Foreskin keratinocyte (primary cell): ENCODE measurements at places on chromosomes 4 and X.
A peak's percentile ranks its signal among the peaks of the same experiment; 100 is the strongest.

DNA sequence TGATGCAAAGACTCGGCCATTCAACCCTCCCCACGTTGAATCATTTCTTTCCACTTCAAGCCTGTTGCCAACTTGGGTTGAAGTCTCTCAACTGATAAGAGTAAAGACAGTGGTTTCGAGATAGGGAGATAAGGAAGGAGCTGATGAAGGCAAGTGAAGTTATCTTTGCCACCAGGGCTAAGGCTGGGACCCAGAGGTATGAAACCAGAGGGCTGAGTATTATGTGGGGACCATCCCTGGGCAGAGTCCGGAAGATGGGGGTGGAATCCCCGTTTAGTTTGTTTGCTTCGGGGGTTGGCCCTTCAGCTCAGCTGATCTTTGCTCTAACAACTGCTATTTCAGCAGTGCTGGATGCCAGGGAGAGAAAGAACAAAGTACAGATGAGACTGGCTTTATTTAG is 2.3 kb upstream of the XPNPEP2 start:
- DNase-seq: no peak

DNA sequence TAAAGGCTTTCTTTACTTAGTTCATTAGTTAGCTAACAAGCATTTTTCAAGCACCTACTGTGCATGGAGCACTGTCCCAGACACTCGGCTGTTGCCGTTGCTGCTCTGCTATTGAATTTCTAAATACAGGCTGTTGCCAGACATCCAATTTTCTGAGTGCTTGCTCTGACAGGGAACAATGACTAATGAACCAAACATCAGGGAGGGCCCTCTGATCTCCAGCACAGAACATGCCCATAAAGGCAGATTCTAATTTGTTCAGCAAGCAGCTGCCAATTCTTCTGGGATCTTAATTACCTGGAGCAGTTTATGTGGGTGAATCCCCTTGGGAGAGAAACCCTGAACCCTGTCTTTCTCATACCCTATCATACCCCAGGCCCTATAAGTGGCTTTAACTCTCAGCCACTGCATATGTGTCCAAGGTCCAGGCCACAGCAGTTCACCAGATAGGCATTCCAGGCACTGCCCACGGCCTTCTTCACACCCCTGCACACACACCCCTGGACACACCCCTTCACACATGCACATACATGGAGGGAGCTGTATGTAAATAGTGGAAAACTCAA is 27.9 kb downstream of the TSC22D3 start:
- peak; percentile 78 for DNase-seq

GRCh38 chrX:136065044-136065671 is 79.9 kb downstream of the SLC9A6 start:
- DNase-seq: no peak

GRCh38 chr4:5478697-5479096 is 229.7 kb downstream of the EVC2 start:
- DNase-seq: no peak

DNA sequence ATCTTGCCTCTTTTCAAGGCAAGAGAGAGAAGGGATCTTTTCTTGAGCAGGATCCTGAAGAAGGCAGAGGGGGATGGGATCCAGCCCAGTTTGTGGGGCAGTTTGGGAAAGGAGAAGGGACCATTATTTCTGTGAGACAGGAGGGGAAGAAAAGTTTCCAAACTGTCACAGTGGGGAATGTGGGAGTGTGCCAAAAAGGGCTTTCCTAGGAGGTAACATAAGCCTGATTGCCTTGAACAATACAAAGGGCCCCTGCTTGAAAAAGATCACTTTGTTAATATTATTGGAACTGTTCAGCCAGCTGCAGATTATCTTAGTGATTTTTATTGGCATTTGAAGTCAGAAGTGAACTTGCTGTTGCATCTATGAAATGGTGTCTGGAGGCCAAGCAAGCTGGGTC is 55.2 kb downstream of the MTM1 start:
- DNase-seq: no peak

- no peak for DNase-seq
These were observed 61.6 kb upstream of the TMEM33 start for GRCh38 chr4:41873380-41874295.

DNA sequence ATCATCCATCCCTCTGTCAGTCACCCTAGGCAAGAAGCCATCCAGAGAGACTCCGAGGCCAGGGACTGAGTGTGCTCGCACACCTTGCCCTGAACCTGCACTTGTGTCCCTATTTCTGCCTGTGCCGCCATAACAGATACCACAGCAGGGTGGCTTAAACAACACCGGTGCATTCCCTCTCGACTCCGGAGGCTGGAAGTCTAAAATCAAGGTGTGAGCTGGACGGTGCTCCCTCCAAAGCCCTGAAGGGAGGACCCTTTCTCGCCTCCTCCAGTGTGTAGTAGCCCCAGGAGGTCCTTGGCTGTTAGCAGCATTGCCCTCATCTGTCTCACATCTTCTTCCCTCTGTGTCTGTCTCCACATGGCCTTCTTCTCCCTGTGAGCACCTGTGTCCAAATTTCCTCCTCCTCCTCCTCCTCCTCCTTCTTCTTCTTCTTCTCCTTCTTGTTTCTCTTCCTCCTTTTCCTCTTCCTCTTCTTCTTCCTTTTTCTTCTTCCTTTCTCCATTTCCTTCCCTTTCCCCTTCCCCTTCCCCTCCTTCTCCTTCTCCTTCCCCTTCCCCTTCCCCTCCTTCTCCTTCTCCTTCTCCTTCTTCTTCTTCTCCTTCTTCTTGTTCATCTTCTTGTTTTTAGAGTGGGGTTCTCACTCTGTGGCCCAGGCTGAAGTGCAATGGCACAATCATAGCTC is 98.1 kb upstream of the ENPP6 start:
- DNase-seq: no peak

DNA sequence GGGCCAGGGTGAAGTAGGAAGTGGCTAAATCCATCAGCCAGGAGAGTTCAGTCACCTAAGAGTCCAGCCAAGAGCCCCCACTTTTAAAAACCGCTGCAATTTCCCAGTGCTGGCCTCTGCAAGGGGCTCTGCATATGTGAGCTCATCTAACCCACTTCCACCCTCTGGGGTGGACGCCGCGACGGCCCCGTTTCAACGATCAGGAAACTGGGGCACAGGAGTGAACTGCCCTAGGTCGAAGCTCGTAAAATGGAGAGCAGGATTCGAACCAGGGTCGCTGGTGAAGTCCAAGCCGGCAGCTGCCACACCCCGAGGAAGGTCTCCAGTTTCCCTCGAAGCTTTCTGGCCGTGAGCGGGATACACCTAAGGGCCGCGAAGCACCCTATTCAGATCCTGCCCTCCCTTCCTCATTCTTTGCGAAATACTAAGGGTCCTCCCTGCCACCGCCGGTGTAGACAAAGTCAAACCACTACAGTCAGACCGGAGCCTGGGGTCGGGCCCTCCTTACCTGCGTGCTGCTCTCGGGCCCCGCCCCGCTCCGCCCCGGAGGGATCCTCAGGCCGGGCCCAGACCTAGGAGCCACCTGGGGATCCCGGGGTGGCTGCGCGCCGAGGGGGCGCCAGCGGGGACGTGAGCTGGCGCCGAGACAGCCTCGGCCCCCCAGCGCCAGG is 446 bp downstream of the EVC2 start:
- DNase-seq: peak; percentile 51

DNA sequence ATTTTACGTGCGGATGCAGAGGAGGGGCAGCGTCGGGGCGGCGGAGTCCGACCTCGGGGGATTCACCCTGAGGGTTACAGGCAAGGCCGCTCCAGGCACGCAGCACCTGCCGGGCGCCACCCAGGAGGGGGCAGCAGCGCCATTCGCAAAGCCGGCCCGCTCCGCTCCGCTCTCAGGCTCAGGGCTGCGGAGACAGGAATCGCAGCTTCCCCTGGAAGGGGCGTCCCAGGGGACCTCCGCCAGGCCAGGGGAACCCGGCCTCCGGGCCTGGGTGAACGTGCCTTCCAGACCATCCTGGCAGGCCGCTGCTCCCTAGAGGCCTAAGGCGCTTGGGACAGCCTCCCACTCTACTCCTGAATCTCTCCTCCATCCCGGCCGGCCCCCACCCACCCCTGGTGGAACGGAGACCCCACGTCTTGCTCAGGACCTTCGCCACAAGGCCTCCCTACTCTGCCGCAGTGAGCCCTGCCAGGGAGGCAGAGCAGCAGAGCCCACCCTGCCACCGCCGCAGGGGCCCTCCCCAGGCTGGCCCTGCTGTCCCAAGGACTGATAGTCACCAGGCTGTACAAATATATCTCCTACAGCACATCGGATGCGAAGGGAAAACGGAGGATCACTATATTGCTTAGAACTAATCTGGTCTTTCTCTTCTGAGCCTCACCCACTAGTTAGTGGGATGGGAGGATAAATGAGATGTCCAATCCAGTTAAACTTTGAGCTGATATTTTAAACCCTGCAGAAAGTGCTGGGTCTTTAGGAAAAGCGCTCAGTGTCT is 115.0 kb downstream of the SMIM20 start:
- no peak for DNase-seq

DNA sequence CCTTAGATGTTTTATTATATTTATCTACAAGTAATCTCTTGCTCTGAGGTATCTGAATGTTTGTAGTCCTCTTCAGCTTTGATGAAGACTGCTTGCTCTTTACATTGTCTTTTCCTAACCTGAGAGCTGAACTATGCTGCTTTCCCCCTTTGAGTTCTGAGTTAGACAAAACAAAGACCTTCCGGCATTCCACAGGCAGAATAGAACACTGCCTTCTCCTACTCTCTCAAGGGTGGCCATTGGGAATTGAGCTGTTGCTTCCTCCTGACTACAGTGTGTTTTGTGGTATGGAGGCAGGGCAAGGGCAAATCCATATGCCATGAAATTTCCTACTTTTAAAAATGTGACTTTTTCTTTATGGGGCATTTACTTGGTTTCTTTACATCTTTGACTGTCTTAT is 841.0 kb downstream of the FAM133A start:
- no peak for DNase-seq

DNA sequence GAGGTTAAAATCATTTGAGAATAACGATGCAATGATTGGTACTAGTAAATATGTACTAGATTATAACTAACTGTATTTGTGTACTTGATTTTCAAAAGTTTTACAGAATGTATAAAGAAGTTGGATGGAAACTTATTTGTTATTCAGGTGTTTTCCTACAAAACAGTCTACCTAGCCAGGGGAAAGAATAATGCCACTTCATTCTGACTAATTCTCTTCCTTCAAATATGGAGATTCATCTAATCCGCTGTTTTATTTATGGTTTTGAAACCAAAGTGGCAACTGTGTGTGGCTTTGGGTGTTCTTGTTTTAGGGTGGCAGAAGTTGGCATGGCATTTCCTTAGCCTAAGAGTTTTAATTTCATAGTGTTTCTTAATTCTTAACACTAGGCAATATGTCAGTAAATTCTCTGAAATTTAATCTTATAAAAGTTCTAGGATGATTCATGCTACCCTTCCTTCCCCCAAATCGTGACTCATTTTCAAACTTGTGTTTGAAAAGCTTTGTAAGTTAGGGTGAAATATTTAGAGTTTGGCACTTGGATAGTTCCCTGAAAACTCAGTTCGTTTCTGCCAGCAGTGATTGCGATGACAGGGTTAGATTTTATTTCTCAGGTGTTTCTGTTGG is 62.6 kb downstream of the DCLK2 start:
- peak; percentile 77 for DNase-seq

GRCh38 chrX:22944945-22945344 is 54.8 kb upstream of the DDX53 start:
- no peak for DNase-seq

GRCh38 chr4:8537041-8537461 is 43.1 kb upstream of the GPR78 start:
- DNase-seq: peak; percentile 80

- no peak for DNase-seq
These were observed 137.5 kb downstream of the ZNF674 start for GRCh38 chrX:46407753-46408130.

- DNase-seq: peak; percentile 61
These were observed 14.7 kb downstream of the FGFRL1 start for GRCh38 chr4:1026115-1026514.

DNA sequence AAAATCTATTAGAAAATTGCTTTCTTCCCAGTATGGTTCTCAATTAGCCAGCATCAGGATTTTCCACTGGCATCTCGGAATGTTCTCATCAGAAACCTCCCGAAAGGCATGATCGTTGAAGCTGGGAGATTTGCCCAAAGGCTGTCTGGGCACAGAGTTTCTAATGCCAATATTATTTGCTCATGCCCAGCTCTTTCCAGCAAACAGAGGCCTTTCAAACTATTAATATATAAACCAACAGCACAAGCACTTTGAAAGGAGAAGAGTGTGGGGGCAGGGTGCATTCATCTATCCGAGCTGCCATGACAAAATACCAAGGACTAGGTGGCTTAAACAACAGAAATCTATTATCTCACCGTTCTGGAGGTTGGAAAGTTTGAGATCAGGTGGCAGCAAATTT is 88.3 kb upstream of the MSX1 start:
- DNase-seq: no peak

- DNase-seq: no peak
These were observed 432.8 kb upstream of the LCORL start for GRCh38 chr4:18454349-18454748.

GRCh38 chr4:79014230-79014629 is 75.0 kb upstream of the PAQR3 start:
- DNase-seq: no peak

- DNase-seq: no peak
These were observed 764 bp downstream of the TRAPPC11 start for GRCh38 chr4:183659872-183660242.

- DNase-seq: no peak
These were observed 42.9 kb downstream of the F8 start for GRCh38 chrX:154979629-154980028.

DNA sequence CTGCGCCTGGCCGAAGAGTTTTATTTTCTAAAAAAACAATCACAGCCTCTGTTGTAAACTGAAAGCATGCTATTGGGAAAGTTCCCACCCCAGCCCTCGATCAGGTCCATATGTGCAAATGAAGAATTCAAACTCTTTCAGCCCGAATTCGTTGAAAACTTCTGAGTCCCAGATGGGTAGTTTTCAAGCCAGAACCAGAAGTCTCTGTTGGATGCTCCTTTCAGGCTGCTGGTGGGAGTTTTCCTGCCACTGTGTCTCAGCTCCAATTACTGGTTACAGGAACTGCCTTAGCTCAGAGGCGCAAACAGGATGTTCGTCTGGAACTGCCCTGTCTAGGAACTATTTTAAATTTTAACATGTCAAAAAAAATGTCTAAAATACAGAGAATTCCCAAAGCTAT is 9.3 kb upstream of the ALG13 start:
- DNase-seq: no peak

DNA sequence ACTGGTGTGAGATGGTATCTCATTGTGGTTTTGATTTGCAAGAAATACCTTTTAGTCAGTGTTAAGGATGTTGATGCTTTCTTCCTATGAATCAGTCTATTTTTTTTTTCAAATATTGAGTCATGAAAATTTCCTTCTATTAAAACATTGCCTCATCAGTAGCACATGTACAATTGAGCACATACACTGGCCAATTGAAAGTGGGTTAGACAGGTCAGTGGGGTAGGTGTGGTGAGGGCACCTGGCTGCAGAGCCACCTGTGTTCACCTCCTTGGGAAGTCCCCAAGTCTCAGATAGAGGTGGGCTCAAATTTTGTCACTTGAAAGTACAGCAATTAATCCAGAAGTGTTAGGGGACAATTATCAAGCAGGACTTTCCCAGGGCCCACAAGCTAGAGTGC is 243.7 kb downstream of the SPRY1 start:
- DNase-seq: peak; percentile 91

DNA sequence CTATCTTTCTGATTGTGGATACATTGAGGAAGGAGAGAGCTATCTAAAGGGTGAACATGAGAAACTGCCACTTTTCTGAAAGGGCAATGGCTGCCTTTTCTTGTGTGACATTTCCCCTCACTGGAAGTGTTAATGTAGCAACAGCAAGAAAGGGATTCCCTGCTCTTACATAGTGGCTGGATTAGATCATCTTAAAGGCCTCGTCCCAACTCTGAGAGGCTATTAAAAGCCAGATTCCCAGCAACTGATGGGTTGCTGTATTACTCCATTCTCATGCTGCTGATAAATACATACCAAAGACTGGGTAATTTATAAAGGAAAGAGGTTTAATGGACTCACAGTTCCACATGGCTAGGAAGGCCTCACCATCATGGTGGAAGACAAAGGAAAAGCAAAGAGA is 33.7 kb upstream of the ADH7 start:
- DNase-seq: no peak
